Activated CD4-positive, alpha-beta T cell treated with anti-CD3 and anti-CD28 coated beads, Interleukin-2, amount 10 ng/mL, durations not matched to agents 7 days and 5 days (primary cell): ENCODE measurements at places on chromosomes 3 and 15.

- DNase-seq, result no peak
Measured at GRCh38 chr3:4754180-4755086, 224.8 kb upstream of the BHLHE40 start.

DNA sequence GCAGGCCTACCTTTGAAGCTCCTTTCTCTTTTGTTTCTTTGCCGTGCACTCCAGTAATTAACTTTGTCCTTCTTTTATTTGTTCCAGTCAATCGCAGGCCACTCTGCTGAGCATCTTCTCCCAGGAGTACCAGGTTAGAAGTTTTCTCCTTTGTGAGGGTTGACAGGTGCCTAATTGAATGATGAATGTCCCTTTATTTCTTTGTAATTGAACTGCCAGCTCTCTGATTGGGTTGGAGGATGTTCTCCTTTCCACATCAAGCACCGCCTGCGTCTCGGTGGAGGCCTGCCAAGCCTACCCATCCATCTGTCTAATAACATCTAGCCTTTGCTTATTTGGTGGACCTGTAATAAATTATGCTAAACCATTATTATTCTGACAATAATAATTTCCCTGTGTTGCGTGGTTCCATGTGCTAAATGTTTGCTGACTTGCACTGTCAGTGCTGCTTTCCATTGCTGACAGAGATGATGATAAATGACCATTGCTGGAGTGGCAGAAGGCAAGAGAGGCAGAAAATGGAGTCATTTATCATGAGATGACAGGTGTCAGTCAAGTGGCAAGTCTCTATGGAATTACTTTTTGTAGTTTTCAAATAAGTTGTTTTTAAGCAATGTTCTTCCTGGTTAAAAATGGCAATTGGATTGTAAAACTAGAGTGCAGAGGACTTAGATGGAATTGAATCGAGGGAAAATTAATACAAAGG, 64.9 kb downstream of the CDIN1 start:
- DNase-seq, result no peak

- no peak for DNase-seq
Measured at GRCh38 chr3:178568911-178569310, 32.7 kb downstream of the KCNMB2 start.

DNA sequence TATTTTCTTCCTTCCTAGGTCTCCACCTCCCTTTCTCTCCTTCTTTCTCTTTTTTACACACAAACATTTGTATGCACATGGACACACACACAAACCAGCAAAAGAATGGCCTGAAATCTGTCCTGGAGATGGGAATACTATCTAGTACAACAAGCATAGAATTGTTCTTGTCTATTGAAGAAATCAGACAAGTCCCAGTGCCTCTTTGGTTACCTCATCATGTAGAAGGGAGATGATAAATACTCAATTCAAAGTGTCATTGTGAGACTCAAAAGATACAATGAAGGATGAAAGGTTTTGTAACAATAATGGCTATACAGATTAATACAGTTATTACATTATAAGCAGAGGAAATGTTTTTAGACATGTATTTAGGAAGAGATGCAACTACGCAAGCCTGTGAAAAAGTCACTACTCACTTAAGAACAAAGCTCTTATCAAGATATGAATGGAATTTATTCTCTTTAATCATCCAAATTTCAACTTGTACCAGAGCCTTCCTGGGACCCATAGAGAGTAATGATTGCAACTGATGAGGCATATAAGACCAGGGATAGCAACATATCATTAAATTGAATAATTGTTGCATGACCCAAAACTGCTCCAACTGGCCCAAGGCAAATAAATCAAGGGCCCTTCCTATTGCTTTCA, 43.2 kb downstream of the P3H2 start:
- DNase-seq, result no peak

DNA sequence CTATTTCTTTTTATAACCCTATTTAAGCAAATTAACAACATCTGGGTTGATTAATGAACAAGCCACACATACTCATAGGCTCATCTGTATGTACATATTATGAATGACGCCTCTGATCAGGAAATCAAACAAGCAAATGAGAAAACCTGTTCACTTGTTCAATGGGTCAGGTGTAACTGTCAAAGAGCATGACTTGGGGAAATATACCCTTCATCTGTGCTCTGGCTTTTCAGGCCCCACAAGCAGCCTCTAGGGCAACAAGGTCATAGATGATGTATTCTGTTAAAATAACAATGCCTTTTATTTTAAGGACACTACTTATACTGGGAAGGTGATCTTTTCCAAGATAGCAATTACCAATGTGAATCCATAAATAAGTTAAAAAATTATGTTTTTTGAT, 102.0 kb downstream of the RBMS3 start:
- DNase-seq, result no peak
